ENCODE measurements at places on chromosomes 3 and 15.
A peak's percentile ranks its signal among the peaks of the same experiment; 100 is the strongest.

- DNase-seq: no peak
Observed at GRCh38 chr15:32877252-32878019, 159.6 kb downstream of the GREM1 start.

DNA sequence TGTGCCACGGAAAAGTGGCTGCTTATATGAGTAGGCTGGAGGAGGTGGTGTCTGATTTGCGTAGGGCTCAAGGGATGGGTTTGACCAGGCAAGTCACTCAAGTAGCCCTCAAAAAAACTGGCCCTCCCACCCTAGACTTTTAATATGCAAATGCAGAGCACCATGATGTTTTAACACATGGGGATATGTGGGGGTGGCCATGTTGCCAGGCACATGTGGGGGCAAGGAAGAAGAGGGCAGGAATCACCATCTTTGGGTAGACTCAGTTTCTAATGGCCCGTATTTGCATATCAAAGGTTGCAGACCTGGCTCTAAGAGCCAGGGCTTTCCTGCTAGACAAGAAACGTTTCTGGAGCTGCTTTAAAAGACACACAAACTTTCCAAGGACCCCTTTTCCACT, 307.2 kb upstream of the NDN start:
- no peak for DNase-seq

- no peak for DNase-seq
Observed at GRCh38 chr3:65914740-65915367, 123.9 kb downstream of the MAGI1 start.

GRCh38 chr3:137766876-137767537, 2.9 kb downstream of the SOX14 start:
- no peak for DNase-seq

DNA sequence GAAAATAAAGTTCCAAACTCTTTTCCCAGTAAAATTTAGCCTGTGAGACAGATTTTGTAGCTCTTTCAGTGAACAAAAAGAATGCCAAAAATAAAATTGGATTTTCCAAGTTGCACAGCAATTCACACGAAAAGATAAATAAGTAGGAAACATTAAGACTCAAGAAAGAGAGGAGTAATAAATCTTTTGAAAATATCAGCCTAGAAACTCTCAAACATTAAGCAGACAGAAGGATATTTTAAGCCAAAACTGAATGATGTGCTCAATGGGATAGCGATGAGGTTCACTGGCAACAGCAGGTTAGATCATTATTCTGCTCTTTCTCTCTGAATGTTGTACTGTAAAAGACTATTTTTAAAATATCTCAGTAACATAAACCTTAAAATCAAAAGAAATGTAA, 115.0 kb downstream of the STAG1 start:
- no peak for DNase-seq

DNA sequence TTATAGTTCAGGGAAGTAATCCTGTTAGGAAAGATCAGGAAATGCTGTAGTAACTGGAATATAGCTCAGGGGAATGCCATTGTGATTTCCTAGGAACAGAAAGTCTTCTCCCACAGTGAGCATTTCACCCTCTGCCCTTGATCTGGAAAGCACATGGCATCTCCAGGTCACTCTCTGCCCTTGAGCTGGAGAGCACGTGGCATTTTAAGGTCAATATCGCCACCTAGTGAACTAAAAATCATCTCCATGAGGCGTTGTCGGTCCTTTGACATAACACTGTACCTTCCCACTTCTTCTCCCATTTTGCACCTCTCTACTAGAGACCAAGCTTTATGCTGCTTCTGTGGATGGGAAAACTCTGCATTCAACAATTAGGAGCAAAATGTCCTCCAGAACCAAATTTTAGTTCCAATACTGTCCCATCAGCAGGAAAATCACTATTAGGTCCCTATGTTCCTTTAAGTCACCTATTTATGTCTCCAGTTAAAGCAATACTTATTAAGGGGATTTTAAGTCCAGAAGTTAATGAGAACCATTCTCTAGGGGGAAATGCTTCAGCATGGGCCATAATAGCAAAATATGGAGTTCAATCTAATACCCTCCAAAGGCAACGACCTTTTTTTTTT, 54.7 kb upstream of the GK5 start:
- peak; percentile 49 for DNase-seq

DNA sequence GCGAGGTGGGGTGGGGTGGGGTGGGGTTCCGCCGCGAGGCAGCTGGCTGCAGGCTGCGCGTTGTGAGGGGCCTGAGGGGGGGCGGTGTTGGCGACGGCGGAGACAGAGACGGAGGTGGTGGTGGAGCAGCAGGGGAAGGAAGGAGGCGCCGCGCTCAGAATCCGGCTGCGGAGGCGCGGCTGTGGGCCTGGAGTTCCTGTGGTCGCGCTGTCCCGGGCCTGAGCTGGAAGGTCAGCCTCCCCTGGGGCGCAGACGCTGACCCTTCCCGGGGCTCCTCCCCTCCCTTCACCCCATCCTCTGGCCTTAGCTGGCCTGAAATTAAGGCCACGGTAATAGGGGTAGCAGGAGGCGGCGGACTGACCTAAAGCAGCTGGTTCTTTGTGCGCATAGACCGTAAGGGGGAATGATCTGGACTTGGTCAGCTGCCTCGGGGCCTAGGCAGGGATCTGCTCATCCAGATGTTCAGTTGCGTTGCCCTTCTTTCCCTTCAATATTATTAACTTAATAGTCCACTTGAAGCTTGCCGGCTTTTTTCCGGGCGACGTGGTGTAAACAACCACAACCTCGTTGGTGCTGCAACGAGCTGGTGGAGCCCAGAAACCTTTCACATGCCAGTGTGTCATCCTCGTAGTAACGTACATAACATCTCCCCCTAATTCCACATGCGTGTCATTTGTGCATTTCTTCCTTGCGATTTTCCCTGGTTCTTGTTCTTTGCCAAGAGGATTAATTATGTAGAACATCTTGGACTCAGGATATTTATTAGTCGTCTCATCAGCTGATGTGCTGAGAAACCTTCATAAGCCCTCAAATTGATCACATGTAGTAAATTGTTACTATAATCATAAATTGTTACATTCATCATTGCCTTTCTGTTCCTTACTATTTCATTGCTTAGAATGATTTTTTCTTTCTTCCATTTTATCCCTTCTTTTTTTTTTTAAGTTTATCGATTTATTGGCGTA, 626 bp downstream of the SEC62 start:
- no peak for DNase-seq

- no peak for DNase-seq
Observed at GRCh38 chr3:37510755-37511154, 336.4 kb upstream of the LRRFIP2 start.

DNA sequence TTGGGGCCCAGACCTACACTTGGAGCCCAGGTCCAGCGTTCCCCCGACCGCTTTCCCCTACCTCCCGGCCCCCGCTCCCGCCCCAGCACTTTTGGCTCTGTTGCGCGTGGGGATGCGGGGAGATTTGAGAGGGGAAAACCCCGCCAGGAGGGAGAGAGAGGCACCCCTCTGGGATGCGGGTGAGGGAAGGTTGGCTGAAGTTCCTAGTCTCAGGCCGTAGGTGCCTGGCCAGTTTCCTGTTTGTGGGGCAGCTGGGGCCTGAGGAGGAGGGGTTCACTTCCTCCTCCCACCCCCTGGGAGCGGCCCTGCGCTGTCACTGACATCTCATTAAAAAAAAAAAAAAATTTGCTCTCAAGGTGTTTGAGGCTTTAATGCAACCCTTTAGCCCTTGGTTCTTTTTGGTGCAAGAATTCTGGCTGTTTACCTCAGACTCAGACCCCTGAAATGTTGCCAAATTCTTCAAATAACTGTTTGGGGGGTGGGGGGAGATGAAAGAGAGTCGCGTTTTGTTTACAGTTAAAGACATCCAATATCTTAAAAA, 2.6 kb downstream of the FAM43A start:
- DNase-seq: peak; percentile 26

GRCh38 chr15:80846031-80846815, 67.1 kb downstream of the CEMIP start:
- DNase-seq: no peak

GRCh38 chr15:66051833-66052232, 182.5 kb downstream of the RAB11A start:
- DNase-seq: no peak

- no peak for DNase-seq
Observed at GRCh38 chr3:41143421-41144031, 55.8 kb upstream of the CTNNB1 start.

DNA sequence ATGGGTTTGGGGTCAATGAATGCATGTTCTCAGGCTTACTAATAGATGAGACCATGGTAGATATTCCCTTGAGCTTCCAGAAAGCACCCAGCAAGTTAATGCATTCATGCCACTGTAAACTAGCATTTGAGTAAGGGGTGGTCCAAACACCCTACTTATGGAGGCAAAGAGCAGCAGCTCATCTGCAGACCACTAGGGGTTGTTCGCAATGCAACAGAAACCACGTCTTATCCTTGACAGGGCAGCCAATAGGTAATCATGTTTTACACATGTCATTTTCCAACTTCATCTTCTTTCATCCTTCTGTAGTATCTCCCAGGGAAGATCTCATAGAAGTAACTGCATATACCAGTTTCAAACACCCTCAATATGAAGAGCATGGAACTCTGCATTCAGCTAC, 330.2 kb downstream of the RORA start:
- no peak for DNase-seq

- no peak for DNase-seq
Observed at GRCh38 chr3:36221975-36222374, 158.3 kb upstream of the STAC start.

DNA sequence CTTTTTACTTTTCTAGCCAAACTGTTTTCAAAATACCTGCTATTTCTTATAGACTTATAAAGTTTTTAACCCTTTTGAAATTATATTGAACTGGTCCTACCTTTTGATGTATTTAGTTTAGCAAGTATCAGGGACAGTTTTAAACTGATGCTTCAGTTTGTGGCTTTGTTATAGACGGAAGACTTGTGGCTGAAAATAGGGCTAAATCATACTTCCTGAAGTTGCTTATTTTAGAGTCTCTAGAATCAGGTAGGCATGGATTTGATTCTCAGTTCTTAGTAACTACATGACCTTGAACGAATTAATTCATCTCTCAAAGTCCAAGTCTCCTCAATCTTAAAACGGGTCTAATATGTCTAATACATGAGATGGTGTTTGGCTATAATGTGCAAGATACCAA, 322.8 kb downstream of the RAP2B start:
- no peak for DNase-seq

GRCh38 chr3:170806141-170806540, 63.9 kb downstream of the RPL22L1 start:
- DNase-seq: no peak

DNA sequence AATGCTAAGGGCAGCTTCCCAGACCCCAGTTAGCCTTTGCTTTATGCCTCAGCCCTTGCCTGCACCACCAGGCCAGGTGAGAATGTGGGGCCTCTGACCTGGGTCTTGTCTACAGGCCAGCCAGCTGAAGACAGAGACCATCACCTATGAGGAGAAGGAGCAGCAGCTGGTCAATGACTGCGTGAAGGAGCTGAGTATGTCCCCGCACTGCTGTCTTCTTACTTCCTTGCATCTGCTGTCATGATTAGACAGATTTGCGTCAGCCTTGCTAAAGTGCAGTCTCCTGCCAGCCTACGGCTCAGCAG, 74.6 kb downstream of the CCK start:
- DNase-seq: no peak

DNA sequence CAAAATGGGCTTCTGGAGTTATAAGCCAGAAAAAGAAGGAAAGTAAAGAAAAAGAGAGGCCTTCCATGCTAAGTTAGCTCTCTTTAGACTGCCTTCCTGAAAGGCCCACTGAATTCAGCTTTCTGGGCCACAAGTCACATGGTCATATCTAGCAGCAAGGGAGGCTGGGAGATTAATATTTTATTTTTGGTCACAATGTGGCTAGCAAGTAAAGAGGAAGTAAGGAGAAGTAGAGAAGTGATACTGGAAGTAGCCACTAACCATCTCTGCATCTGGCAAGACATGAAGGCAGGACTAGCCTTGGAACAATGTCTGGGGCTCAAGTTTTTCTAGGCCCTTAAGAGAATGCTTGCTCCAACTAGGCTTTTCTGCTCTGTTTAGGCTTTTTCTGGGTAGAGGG, 81.8 kb upstream of the UBE2E1 start:
- DNase-seq: no peak

DNA sequence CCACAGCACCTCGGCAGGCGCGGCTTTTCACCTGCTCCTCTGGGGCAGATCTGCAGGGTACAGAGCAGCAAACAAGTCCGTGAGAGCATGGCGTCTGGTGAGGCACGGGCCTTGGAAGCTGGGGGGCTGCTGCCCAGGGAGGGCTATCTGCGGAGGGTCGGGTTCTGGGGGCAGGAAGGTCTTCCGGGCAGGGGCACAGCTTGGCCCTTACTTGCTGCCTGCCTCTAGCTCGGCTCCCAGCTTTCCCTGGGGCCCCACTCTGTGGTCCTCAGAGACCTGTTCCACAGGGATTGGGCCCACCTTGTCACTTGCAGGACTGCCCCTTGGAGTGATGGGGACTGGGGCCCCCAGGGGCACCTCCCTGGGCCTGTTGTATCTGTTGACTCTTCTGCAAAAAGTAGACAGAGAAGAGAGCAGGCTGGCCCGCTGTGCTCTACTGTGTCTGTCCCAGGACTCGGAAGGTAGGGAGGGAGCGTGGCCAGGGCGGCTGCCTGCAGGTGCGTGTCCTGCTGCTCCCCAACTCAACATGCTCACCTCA, 84.1 kb downstream of the TBC1D2B start:
- no peak for DNase-seq

DNA sequence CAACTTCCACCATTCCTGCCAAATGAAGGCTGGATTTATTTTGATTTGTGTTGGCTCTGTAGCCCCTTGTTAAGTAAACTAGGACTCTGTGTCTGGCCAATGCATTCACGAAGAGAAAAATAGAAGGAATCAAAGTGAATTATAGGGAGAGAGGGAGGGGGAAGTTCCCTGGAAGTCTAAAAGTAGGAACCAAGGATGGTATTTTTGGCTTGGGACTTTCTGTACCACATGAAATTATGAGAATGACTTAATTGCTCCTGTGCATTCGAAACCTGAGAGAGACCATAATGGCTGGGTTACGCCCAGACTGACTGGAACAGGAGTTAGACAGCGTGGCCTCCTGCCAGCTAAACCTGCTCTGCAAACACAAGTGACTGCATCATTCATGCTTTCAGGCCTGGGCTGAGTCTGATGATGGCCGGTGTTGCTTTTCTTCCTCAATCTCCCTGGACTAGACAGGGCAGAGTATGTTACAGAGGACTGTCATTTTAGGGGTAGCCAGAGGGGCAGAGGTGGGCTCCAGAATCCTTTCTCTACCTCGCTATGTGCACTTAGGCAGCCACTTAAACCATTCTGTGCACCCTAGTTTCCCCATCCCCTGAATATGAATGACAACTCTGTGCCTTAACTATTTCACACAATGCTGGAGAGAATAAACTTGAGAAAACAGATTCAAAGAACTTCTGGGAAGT, 58.9 kb downstream of the MYO1E start:
- DNase-seq: peak; percentile 76

- no peak for DNase-seq
Observed at GRCh38 chr3:180934638-180935037, 22.2 kb downstream of the FXR1 start.

Measured in NCI-H774 (cell line).